ENCODE measurements at places on chromosomes 16 and 17.

GRCh38 chr16:85018529-85019236 is 7.3 kb upstream of the ZDHHC7 start:
- no peak for DNase-seq

- no peak for DNase-seq
Observed at GRCh38 chr16:24753437-24753836, 24.0 kb downstream of the TNRC6A start.

- DNase-seq: peak; percentile 95
Observed at GRCh38 chr17:81666342-81667191, at the start of the genes CCDC137 and OXLD1. Gene CCDC137, plus strand, starts transcription at chr17:81666737. Its CDS starts 30 bp downstream, at chr17:81666767. Gene OXLD1, minus strand, starts transcription at chr17:81666605. Its CDS starts 28 bp downstream, at chr17:81666577.

DNA sequence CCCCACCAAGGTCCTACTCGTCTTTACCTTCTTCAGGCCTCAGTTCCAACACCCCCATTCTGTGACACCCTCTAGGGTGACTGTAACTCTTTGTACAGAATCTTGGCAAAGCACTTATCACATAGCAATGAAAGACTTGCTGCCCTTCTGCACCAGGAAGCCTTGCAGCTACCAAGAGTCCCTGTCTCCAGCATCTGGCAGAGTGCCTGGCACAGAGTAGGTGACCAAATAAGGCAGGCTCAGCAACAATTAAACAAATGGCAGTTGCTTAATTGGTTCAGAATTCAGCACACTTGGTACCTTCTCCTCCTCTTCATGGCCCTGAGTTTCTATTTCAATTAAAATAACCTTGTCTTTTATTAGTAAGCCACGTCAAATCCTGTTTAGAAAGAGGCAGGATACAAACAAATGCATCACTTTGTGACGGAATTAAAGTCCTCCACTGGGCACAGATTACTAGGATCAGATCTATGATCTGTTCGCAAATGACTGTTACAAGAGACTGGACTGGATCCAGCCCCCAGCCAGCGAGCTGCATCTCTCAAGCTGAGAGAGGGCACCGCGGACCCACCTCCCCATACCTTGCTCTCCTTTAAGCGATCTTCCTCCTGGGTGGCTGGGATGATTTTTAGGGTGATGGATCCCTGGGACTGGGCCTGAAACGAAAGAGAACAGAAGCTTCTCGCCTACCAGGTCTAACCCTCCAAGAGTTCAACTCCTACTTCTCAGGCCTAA is 9.4 kb downstream of the MPP3 start:
- DNase-seq: no peak

DNA sequence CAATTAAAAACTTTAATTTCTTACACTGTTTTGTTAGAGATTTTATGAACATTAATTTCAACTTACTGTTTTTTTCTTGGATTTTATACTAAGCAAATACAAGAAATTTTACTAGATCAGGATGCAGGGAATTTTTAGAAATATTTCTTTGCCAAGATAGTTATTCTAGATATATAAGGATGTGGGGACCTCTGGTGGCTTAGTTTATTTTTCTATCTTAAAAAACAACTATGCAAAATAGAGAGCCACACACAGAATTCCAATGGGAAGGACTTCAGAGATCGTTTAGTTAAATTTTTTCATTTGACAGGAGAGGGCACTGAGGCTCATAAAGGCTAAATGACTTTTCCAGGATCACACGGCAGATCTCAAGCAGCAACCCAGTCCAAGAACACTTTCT is 23.0 kb upstream of the CAPNS2 start:
- no peak for DNase-seq

GRCh38 chr16:11067697-11068141 is 123.4 kb downstream of the CLEC16A start:
- DNase-seq: no peak

DNA sequence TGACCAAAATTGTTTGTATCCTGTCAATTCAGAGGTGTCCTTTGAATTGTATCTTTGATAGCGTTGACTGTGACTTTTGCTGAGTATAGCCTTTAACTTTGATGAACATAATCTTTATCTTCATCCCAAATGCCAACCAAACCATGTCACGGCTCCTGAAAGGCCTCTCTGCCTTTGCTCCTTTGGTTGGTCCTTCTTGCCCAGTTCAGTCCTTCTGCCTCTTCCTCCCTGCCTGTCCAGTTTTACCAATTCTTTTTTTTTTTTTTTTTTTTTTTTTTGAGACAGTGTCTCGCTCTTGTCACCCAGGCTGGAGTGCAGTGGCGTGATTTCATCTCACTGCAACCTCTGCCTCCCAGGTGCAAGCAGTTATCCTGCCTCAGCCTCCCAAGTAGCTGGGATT is 12.9 kb upstream of the VPS4A start:
- no peak for DNase-seq

DNA sequence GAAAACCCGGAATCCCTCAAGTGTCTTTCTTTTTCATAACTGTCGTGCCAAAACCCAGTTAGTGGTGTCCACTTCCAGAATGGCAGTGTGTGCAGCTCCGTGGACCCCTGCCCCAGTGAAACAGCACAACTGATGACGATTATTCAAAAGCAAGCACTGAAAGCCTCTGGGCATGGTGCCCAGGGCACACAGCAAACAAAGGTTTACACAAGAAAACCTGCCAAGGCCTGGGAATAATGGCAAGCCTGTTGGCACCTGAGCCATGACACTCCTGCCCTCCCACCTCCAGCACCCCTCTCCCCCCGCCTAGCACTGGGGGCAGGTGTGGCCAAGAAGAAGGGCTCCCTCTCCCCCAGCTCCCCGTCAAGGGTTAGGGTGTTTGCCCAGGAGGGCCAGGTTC is 2.8 kb downstream of the PKMYT1 start:
- DNase-seq: no peak

DNA sequence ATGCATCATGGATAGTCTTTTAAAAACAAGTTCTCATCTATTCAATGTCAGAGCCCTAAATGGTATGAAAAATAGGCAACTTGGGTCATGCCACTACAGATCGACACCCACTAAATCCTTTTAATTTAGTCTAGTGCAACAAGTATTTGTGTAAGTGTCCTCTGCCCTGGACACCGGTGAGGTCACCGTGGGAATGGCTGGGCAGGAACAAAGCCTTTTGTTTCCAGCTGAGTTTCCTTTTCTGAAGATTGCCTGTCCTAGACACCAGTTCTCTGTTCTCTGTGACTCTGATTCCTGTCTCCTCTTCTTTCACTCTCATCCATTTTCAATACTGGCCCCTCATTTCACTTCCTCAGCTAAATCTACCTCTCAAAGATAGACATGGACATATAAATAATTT is 446.5 kb downstream of the MAF start:
- DNase-seq: no peak
